Adrenal gland (tissue), 19 donors: ENCODE measurements at places on chromosomes 6 and 20. TPM values are rescaled to one million over a fixed set of nuclear protein-coding genes. Genes with fewer than 3 reads are reported as not detected.

The ADGRF4 gene
- 0.30 TPM for polyA plus RNA-seq

GRCh38 chr6:18359237-18359885 lies 27.8 kb upstream of the RNF144B start:
- H3K36me3 ChIP-seq = no peaks in the 10 kb centered on the region
- H3K27ac ChIP-seq = peak overlapping the region; percentile 5
- H3K27me3 ChIP-seq = no peaks in the 10 kb centered on the region
- no peak for DNase-seq

- no peaks in the 10 kb centered on the region for H3K4me1 ChIP-seq
- H3K36me3 ChIP-seq = no peaks in the 10 kb centered on the region
- H3K27ac ChIP-seq = no peak overlapping the region
- no peaks in the 10 kb centered on the region for H3K27me3 ChIP-seq
These were observed 436.5 kb downstream of the DHX35 start for GRCh38 chr20:39398656-39399055.

DNA sequence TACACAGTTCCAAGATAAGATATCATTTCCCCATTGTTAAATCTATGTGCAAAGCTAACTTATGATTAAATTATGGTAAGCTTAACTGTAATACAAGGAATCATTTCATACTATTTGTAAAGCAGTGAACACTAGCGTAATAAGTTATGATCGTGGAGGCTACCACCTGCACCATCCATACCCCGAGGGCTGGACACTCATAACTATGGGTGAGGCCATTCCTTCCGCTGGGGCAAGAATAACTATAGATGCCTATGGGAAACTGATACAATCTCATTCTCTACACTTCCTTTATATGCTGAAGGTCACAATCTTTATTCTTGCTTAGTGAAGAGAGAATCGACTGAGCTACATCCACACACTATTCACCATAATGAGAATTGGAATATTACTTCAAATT lies 916.0 kb upstream of the FLRT3 start:
- no peak overlapping the region for H3K4me3 ChIP-seq
- no peaks in the 10 kb centered on the region for H3K27me3 ChIP-seq
- no peak overlapping the region for H3K27ac ChIP-seq
- no peaks in the 10 kb centered on the region for H3K4me1 ChIP-seq
- DNase-seq = no peak

GRCh38 chr6:351867-352289 lies 39.7 kb upstream of the IRF4 start:
- peaks cover 10% of the 10 kb centered on the region for H3K36me3 ChIP-seq
- no peaks in the 10 kb centered on the region for H3K4me1 ChIP-seq
- no peak overlapping the region for H3K4me3 ChIP-seq

The PHACTR1 gene
- 3.2 TPM for polyA plus RNA-seq

The DACT2 gene
- polyA plus RNA-seq = 3.7 TPM

GRCh38 chr6:39003492-39003891 lies 45.1 kb upstream of the GLP1R start:
- no peak overlapping the region for H3K27ac ChIP-seq
- DNase-seq = no peak
- no peaks in the 10 kb centered on the region for H3K4me1 ChIP-seq
- H3K4me3 ChIP-seq = no peak overlapping the region
- H3K36me3 ChIP-seq = no peaks in the 10 kb centered on the region

The GHRH gene
- polyA plus RNA-seq = 0.91 TPM

DNA sequence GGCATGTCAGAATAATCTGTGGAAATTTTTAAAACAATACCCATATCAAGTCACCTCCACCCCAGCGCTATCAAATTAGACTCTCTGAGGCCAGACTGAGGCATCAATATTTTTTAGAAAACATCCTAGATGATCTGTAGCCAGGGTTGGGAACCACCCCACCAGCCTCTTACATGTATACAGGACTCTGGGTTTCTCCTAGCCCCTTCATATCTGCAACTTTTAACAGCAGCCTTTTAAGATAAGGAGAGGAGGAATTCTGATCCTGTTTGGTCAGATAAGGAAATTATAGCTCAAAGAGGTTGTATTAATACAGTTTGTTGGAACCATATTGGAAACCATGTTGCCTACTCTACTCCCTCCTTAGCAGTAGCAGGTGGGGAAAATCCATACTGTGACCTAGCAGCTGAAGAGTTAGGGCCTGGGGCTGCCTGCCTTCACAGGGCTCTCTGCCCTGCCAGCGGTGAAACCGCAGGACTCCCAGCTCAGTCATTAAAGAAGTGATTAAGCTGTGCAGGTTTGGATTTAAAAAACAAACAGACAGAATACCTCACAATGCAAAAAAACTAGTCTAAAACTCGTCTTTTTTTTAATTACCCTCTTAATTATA lies 30.0 kb downstream of the BRPF3 start:
- H3K27ac ChIP-seq = no peak overlapping the region
- H3K36me3 ChIP-seq = no peaks in the 10 kb centered on the region
- H3K4me3 ChIP-seq = no peak overlapping the region
- no peak for DNase-seq
- no peaks in the 10 kb centered on the region for H3K27me3 ChIP-seq
- peaks cover 14% of the 10 kb centered on the region for H3K4me1 ChIP-seq

- H3K36me3 ChIP-seq = peaks cover 37% of the 10 kb centered on the region
- peaks cover 73% of the 10 kb centered on the region for H3K4me1 ChIP-seq
These were observed 1.4 kb downstream of the CLIC1 start for GRCh38 chr6:31734821-31735406.

GRCh38 chr6:159902620-159903019 lies 11.8 kb downstream of the MAS1 start:
- H3K27ac ChIP-seq = no peak overlapping the region
- no peak for DNase-seq
- H3K4me1 ChIP-seq = no peaks in the 10 kb centered on the region

DNA sequence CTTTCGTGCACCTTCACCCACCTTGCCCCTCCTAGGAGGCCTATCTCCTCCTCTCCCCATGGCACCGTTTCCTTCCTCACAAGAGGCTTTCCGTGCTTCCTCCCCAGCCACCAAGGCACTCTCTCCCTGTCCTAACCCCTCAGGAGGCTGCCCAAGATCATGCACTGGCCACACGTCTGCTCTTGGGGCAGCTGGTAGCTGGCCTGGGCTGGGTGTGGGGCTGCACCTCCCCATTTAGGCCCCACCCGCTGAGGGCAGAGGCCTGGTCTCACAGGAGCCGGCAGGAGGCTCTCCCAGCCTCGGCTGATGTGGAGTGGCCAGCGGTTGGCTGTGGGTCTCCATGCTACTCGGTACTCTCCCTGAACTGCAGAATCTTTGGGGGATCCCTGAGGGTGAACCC lies 13.6 kb downstream of the NOL4L start:
- H3K4me3 ChIP-seq = no peak overlapping the region
- DNase-seq = no peak
- H3K4me1 ChIP-seq = no peaks in the 10 kb centered on the region

The MSH5 gene
- polyA plus RNA-seq = 16.8 TPM

- H3K27me3 ChIP-seq = no peaks in the 10 kb centered on the region
- no peak overlapping the region for H3K4me3 ChIP-seq
- H3K4me1 ChIP-seq = no peaks in the 10 kb centered on the region
- no peak overlapping the region for H3K27ac ChIP-seq
These were observed 94.0 kb downstream of the SGK1 start for GRCh38 chr6:134223796-134224420.

The PBOV1 gene
- not detected for polyA plus RNA-seq

DNA sequence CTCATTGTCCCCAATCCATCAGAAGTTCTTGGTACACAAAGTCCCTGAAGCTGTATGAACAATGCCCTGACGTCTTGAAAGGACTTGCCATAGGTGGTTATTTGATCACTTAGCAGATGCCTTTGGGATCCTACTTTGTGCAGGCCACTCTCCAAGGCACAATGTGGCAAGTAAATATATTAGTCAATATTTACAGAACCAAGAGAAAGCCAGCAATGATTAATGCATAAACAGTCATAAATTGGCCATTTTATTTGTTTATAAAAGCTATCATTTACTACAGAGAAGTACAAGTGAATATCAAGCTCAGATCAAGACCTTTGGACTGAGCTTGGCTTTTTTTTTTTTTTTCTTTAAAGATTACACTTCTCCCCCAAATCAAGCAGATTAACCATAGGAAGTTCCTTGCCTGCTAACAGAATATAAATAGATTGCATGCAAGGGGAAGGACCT lies 161.8 kb downstream of the MTHFD1L start:
- no peak overlapping the region for H3K27ac ChIP-seq
- no peaks in the 10 kb centered on the region for H3K36me3 ChIP-seq
- no peaks in the 10 kb centered on the region for H3K27me3 ChIP-seq
- H3K4me1 ChIP-seq = peaks cover 4% of the 10 kb centered on the region

The NCOA7 gene
- 53.0 TPM for polyA plus RNA-seq

- no peaks in the 10 kb centered on the region for H3K27me3 ChIP-seq
- H3K36me3 ChIP-seq = no peaks in the 10 kb centered on the region
- peak overlapping the region; percentile 81 for H3K4me3 ChIP-seq
- DNase-seq = peak; percentile 54
- peaks cover 30% of the 10 kb centered on the region for H3K4me1 ChIP-seq
- H3K27ac ChIP-seq = peak overlapping the region; percentile 82
These were observed 911 bp downstream of the CDK19 start for GRCh38 chr6:110814102-110815014.

- no peaks in the 10 kb centered on the region for H3K36me3 ChIP-seq
- no peaks in the 10 kb centered on the region for H3K27me3 ChIP-seq
- DNase-seq = no peak
- no peak overlapping the region for H3K4me3 ChIP-seq
- H3K4me1 ChIP-seq = no peaks in the 10 kb centered on the region
These were observed 19.7 kb upstream of the RPS6KA2 start for GRCh38 chr6:166646716-166647115.

DNA sequence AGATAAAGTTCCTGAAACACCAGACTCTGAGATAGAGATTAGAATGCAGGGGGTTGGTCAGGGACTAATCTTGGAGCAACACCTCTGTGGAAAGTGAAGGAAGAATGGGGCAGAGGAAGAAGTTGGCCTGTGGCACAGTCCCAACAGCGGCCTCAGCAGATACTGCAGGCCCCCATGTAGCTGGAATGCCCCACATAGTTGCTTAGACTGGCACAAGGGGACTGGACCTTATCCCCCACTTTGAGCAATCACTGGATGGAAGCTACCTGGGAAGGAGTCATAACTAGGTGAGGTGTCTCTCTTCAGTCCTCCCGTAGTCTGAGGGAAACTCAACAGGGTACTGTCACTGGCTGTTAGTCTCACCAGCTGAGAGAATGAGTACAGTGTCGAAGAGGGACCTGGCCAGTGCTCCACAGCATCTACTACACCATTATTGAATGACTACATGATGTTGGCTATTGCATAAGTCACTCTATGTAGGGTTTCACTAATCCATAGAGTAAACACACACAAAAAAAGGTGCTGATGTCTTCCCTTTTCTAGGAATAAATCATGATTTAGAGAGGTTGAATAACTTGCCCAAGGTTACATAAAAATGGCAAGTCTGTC lies 47.5 kb downstream of the ADGRG6 start:
- H3K4me1 ChIP-seq = no peaks in the 10 kb centered on the region
- H3K27me3 ChIP-seq = no peaks in the 10 kb centered on the region
- H3K4me3 ChIP-seq = no peak overlapping the region
- DNase-seq = no peak
- H3K36me3 ChIP-seq = no peaks in the 10 kb centered on the region
- H3K27ac ChIP-seq = no peak overlapping the region

The THBD gene
- 8.5 TPM for polyA plus RNA-seq

DNA sequence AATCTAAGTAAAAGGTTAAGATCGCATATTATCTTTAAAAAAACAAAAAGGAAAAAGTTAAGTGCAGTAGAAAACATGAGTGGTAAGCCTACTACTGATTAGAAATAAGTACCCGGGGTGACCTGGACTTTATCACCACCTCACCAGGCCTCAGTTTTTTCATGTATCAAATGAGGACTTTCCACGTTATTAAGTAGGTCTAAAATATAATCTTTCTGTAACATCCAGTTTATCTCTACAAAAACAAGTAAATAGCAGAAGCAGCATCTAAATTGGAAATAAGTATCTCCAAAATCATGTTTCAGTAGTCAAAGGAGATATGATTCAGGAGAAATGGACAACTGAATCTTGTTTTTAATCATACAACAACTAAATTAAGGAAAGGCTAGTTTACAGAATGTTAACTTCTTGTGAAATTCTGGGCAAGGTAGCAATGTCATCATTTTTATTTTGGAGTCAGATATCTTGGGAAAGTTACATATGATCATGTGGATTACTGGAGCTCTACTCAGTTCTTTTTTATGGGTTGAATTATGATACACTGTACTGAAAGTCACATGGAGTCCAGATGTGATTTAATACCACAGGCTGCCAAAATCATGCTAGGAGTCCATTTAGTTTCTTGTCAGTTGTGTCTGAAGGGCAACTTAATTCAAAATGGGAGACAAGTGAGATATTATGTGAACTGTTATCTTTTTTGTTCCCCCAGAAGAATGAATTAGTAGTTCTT lies 114.7 kb upstream of the PRL start:
- H3K36me3 ChIP-seq = no peaks in the 10 kb centered on the region
- no peak for DNase-seq
- no peak overlapping the region for H3K4me3 ChIP-seq
- no peaks in the 10 kb centered on the region for H3K4me1 ChIP-seq

DNA sequence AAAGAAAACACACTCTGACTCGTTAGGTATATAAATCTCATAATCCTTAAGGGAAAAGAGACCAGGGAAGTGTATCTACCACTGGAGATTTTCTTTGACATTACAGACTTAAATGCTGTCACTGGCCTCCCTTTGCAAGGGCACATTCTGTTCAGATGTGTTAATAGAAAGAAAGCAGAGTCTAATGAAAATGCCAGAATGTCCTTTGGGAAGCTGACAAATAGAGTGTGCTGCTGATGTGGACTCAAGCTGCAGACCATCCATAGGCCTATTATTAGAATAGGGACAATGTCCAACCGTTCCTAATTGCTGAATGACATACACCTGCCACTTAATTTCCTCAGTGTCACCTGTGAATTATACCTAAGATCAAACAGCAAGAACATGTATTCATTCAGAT lies 41.2 kb downstream of the SLC35D3 start:
- H3K27me3 ChIP-seq = no peaks in the 10 kb centered on the region
- no peak for DNase-seq
- H3K4me1 ChIP-seq = no peaks in the 10 kb centered on the region
- no peak overlapping the region for H3K4me3 ChIP-seq

The SYNJ2 gene
- polyA plus RNA-seq = 6.8 TPM

The NXT1 gene
- 9.2 TPM for polyA plus RNA-seq

DNA sequence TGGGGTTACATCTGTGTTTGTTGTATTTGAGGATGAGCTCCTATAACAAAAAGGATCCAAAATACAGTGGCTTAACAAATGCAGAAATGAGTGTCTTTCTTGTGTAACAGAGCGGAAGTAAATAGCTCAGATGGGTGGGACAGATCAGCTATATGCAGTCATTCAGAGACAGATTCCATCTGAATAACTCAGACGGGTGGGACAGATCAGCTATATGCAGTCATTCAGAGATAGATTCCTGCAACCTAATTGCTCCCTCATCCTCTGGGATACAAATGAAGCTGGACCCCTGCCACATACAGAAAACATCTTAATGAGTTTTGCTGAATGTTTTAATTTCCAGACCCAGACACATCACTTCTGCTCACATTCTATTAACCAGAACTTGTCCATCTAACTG lies 332.3 kb downstream of the BCKDHB start:
- no peak overlapping the region for H3K27ac ChIP-seq
- no peak for DNase-seq
- H3K4me3 ChIP-seq = no peak overlapping the region
- no peaks in the 10 kb centered on the region for H3K4me1 ChIP-seq
- H3K36me3 ChIP-seq = no peaks in the 10 kb centered on the region

- no peaks in the 10 kb centered on the region for H3K4me1 ChIP-seq
- H3K27me3 ChIP-seq = no peaks in the 10 kb centered on the region
- H3K4me3 ChIP-seq = peak overlapping the region; percentile 61
- no peaks in the 10 kb centered on the region for H3K36me3 ChIP-seq
These were observed 115.4 kb upstream of the BTN3A2 start for GRCh38 chr6:26249707-26249956.

GRCh38 chr6:42450477-42451332 lies 1.0 kb downstream of the TRERF1 start:
- no peaks in the 10 kb centered on the region for H3K36me3 ChIP-seq
- no peaks in the 10 kb centered on the region for H3K27me3 ChIP-seq
- H3K27ac ChIP-seq = no peak overlapping the region
- no peak overlapping the region for H3K4me3 ChIP-seq

The ECI2 gene
- 40.1 TPM for polyA plus RNA-seq

The MEP1A gene
- not detected for polyA plus RNA-seq

The TMEM242 gene
- polyA plus RNA-seq = 16.2 TPM
